GM13976 (cell line): ENCODE measurements at places on chromosomes 7 and 10.

- peak; percentile 75 for DNase-seq
Measured at GRCh38 chr7:2510909-2511768, 8.4 kb upstream of the LFNG start.

- no peak for DNase-seq
Measured at GRCh38 chr7:146503844-146504243, 387.2 kb downstream of the CNTNAP2 start.

DNA sequence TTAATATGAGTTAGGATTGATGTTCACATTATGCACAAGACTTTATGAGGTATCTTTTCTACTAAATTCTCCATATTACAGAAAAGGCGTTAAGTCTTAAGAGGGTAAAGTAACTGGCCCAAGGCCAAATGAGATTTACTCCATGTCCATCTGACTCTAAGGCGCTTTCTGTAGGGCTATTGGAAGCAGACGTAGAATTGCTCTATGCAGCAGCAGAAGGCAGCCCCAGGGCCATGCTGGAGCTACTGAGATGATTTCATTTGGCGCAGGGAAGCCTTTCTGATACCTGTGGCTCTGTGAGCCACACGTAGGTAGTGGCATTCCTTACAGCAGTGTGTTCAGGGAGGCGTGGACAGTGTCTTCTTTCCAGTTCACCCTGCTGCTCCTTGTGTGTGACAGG lies 133.1 kb downstream of the SH2D4B start:
- no peak for DNase-seq

DNA sequence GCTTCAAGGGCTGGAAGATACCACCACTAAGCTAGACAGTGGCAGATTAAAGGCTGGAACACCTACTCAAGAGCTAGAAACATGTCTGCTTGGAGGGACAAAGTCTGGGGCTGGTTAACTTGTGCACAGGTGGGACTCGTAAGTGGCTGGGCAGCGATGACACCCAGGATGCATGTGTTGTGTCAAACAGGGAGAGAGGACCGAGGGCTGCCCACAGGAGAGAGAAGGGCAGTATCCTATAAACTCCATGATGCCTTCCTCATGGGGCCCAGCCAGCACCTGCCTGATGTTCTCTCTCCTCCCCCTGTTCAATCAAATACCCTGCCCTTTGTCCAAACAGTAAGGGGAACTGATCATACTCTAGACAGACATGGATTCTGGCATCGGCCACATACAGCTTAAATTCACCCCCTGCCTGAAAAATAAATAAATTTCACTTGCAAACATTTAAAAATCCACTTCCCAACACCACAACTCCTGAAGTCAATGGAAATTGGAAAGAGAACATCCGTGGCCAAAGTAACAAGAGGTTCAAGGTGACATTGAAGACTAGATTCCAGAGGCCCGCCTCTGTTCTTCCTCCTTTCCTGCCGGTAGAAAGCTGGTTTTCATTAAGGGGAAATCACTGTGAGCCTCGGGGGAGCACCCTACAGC lies 50.6 kb downstream of the CHST15 start:
- no peak for DNase-seq

DNA sequence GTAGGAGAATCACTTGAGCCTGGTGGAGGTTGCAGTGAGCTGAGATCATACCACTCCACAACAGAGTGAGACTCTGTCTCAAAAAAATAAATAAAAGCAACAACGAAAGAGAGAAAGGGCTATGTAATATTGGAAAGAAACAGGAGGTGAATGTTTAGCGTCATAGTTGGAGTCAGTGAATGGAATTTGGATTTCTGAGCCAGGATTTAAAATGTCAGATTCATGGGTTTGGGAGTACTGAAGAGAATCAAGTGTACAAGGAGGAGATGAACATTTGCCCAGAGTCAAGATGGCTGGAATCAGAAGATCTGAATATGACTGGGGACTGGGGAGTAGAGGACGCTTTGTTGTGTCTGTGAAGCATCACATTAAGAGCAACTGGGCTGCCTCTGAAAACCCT lies 366.4 kb downstream of the GALNT17 start:
- no peak for DNase-seq
